ENCODE measurements at places on chromosomes 6 and 20.

DNA sequence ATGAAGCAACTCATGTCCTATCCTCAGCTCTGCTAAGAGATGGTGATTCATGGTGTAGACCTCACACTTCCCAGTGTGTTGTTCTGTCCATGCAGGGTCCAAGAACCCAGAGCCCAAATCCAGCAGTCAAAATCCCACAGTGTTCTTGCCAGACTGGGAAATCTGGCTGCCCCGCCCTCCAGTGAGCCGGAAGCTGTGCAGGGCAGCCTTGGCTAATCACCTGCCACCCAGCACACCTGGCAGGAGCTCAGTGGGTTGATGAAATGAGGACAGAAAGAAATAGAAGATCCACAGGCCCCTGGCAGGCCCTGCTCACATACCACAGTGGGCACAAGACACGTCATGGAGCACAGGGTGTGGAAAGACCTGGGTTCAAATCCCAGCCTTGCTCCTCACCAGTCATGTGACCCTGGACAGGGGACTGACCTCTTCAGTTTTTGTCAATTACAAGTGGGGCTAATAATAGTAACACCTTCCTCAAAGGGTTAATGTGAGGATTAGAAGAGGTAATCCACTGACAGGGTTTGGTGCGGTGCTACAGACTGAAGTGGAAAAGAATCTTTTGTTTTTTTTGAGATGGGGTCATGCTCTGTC, 13.6 kb upstream of the GUCA1A start:
- DNase-seq = no peak

DNA sequence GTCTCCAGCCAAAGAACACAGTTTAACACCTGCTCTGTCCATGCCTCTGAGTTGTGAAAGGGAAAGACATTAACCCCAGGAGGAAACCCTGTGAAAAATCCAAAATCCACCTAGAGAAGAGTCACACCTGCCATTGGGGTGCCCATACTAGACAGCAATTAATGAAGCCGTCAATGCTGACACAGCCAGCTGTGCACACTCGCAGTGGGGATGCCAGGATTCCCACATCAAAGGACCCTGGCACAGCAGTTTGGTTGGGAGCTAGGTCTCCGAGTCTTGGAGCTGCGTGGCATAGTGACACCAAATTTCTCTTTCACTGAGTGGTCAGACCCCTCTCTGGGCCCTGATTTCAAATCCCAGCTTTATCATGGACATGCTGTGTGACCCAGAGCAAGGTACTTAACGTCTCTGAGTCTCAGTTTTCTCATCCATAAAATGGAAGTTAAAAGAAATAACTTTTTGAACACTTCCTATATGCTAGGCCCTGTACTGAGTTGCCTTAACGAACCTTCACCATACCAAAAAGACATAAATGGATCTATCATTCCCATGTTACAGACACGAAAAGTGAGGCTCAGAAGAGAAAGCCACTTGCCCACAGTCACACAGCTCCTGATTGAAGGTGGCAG, 30.8 kb downstream of the BPIFB1 start:
- no peak for DNase-seq

GRCh38 chr20:57440678-57441509, 49.7 kb downstream of the RBM38 start:
- DNase-seq = no peak

- DNase-seq = no peak
These were observed 278.7 kb upstream of the PRND start for GRCh38 chr20:4443016-4443415.

GRCh38 chr20:38875175-38875993, 50.8 kb upstream of the FAM83D start:
- DNase-seq = peak; percentile 62

DNA sequence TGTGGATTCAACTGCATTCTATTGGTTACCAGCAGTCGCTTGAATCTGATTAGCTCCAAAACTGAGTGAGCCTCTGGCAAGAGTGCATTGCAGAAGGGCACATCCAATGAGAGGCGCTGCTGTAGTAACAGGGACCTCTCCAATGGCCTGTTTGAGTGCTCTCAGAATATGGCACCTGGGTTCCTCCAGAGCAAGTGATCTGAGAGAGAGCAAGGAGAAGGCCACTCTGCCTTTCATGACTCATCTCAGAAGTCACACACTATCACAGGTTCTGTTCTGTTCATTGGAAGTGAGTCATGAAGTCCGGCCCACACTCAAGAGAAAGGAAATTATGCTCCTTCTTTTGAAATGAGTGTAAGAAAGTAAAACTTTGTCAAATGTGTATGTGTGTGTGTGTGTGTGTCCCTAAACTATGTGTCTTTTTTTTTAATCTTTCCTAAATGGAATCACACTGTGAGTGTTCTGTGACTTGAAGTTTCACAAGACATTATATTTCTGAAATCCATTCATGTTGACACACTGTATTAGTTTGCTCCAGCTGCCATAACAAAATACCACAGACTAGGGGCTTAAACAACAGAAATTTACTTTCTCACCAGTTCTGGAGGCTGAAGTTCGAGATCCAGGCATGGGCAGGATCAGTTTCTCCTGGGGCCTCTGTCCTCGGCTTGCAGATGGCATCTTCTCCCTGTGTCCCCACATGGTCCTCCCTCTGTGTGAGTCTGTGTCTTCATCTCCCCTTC, 138.3 kb upstream of the CDYL start:
- DNase-seq = no peak

DNA sequence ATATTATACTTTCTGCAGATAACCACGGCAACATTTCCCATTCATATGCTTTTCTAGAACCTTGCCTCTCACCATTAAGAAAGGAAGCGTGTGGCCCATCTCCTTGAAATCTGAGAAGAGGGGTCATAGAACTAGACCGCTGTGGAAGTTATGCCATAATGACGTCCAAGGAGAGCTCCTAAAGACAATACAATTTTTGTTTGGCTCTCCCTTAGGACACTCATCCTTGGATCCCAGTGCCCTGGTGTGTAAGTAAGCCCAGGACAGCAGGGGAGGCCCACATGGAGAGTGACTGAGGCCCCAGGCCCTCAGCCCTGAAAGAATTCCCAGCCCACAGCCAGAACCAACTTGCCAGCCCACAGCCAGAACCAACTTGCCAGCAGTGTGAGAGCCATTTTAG, 379.6 kb downstream of the FOXA2 start:
- no peak for DNase-seq

DNA sequence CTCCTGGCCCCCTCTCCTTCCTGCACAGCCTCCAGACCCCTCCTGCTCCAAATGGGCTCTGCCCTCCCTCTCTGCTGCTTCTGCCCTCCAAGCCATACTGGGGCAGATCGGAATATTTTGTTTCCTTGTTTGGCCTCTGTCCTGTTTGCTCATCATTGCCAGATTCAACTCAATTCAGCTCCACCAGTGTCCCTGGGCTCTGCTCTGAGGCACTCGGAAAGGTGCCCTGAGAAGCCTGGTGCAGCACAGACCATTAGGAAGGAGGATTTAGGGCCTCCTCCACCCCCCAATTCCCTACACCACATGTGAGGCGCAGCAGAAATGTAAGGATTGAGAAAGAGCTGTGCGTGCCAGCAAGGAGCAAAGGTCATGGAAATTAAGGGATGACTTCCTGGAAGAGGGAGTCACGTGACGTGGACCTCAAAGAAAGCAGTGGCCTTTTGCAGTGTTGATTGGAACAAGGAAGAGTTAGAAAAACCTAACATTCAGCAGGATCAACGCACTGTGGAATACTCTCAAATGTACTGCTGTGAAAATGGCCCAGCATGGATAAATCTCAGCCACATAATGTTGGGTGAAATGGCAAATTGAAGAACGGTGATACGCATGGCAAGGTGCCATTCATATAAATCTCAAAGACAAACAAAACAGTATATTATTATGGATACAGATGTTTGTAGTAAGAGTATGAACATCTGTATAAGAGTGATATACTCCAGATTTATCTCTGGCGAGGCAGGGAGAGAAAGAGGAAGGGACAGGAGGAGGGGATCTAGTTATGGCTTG, 229.5 kb upstream of the RNF24 start:
- DNase-seq = no peak

GRCh38 chr6:1042583-1043457, 269.1 kb upstream of the FOXQ1 start:
- DNase-seq = no peak

- DNase-seq = no peak
These were observed at the start of gene GPX5 for GRCh38 chr6:28525496-28526039. GPX5 (plus strand) TSS chr6:28525881; CDS start chr6:28526014, 133 bp downstream.

DNA sequence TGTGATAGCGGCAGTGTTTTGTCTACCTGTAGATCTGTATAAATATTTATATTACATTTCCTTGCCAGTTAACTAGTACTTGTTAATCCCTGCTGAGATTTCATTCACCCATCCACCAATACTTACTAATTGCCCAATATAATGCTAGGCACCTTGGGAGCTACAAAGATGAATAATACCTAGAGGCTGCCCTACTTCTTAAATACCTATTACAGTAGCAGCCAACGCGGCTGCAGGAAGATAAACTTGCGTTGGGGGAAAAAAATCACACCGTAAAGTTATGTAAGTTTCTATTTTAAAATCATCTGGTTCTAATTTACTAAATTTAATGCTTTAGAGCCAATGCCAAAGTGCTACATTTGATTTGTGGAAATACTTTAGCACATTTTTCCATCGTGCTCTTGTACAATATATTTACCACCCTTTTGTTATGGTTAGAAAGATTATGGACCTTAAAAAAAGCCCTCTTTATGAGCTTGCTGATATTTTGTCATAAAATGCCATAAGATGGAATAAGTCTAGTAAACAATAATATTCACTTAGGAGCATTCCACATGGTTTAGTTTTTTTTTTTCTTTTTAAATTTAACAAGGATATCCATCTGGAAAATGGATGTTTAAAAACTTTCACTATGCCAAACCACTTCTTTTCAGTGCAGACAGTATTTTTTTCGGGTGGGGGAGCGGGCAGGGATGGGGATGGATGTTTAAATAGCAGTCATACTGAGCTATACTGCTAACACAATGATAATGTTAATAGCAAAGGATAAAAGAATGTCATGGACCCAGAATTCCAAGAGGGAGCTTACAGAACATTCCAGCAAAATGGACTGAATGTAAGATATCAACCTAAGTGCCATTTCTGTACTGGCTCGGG, 13.2 kb upstream of the NEDD9 start:
- no peak for DNase-seq

GRCh38 chr6:13681305-13682061, 30.2 kb downstream of the RANBP9 start:
- no peak for DNase-seq

GRCh38 chr20:18004384-18005031, 35.7 kb downstream of the MGME1 start:
- no peak for DNase-seq

DNA sequence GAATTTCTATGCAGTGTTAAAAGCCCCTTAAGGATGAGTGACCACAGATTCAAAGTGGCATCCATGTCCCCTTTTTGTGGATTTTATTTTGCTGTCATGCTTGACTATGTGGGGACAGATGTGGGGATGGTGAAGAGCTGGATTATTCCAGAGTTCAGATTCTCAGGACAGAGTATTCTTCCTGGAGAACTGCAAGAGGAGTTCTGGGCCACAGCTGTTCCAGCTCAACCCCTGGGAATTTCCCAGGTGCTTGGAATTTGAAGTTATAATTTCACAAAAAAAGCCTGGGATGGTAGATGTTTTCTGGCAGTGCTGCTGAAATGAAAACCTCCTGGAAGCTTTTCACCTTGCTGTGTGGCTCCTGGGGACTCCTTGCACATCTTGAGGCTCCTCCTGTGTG, 671.8 kb upstream of the MARCKS start:
- DNase-seq = no peak

DNA sequence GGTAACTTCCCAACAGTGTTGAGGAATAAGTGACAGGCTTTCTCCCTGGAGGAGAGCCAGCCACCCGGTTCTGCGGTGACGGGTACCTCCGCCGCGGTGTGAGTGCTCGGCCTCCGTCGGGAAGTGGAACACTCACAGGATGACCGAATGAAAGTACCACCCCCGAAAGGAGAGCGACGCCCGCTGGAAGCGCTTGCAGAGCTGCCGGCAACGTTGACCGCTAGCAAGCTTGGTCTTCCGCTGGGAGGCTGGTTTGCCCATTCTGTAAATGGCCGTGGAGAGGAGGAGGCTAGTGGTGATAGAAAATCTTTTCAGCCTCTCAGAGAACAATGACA, 614 bp upstream of the TMEM242 start:
- peak; percentile 19 for DNase-seq

GRCh38 chr6:15255481-15255880, 9.6 kb downstream of the JARID2 start:
- DNase-seq = no peak

GRCh38 chr6:31558631-31559500, 11.5 kb downstream of the NFKBIL1 start:
- DNase-seq = peak; percentile 58

- no peak for DNase-seq
These were observed 132.1 kb downstream of the AIG1 start for GRCh38 chr6:143192766-143193165.

DNA sequence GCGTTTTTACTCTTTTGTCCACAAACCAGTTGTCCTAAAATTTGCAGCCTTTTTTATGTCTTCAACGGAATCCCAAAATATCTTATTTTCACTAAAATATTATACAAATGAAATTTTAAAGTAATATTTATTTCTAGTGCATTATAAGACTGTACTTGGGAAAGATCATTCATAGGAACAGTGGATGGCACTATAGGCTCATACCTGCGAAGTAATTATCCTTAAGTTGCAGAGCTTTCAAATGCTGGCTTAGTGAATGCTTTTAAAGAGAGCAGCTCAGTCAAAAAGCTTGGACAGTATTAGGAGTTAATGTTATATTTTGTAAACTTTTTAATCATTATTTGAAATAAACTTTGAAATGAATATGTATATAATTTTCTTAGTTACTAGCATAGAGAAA, 254.9 kb downstream of the CDKAL1 start:
- no peak for DNase-seq

Measured in activated effector memory CD4-positive, alpha-beta T cell treated with Interleukin-2 at 50 U/mL for 16 hours (primary cell).